ENCODE measurements at places on chromosomes 3 and 15.

DNA sequence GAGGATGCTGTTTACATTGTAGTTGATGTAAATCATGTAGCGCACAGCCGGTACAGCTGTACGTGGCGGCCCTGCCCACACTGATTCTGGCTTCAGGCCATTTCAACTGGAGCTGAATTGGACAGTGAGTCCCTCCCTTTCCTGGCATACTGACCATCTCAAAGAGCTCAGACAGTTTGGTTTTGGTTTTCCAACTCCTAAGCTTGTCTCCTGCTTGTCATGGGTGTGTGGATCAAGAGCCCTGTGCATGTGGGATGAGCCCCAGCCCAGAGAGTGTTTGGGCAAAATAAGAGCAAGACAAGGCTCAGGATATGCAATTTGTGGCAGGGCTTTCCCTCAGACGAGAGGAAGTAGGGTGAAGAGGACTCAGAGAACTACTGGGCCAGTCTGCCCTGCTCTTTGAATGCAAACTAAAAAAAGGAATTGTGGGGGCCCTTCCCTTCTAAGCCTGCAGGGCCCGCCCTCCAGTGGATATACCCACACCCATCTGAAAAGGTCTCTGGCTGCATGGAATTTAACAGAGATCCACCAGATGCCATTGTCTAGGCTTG lies 13.3 kb downstream of the ITGA11 start:
- DNase-seq = no peak

GRCh38 chr3:119326976-119327375 lies 32.8 kb downstream of the ARHGAP31 start:
- no peak for DNase-seq

- no peak for DNase-seq
Observed at GRCh38 chr15:39886418-39886817, 33.6 kb downstream of the GPR176 start.

- no peak for DNase-seq
Observed at GRCh38 chr3:159632851-159633250, 355.8 kb upstream of the IL12A start.

DNA sequence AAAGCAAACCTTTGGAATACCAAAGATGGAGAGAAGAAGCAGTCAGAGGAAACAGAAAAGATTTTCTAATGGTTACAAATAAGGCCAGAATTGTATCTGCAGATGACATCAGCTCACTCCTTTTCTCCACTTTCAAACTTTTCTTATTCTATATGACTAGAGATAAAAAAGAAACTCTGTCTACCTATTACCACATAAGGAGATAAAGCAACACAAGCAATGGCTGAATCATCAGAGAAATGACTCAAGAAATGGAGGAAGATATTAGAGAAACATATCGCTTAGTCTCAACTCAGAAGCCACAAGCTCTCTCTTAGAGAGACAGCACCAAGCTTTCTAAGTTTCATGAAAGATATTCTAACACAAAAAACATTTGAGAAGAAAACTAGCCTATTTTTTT lies 784.0 kb downstream of the ZPLD1 start:
- no peak for DNase-seq

- no peak for DNase-seq
Observed at GRCh38 chr3:49930922-49931321, 1.3 kb upstream of the MON1A start.

DNA sequence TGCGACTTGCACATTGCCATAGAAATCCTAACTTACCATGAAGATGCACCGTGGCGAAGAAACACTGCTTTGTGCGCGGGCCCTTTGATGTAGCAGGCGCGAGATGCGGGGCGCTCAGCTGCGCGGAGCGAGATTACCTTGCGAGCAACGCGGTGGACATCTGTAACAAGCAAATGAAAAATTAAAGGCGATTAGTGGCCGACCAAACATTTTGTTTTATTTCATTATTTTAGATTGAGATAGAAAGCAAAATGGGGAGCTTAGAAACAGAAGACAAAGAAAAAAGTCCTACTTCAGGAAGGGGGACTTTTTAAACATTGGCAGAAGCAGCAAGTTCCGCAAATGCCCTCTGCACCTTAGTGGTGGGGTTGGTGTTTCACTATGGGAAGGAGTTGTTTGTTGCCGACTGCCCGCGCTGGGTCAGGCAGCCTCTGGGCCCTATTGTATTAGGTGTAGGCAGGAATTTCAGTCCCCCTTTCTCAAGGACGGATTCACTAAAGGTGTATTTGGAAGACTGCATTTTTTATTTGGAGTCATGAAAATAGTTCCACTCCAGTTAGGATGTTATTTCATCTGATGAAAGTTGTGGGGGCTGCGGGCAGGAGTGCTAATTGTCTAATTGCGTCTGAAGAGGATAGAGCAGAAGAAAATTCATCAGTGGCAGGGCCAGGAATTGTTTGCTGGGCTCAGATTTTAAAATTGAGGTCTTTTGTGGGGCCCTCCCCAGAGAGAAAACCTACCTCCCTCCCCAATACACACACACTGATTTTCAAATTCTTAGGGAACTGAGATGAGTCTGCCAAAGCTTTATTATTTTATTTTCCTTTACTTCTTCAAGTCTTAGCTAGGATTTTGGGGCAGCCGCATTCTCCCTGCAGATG lies 17.4 kb downstream of the ZIC4 start:
- no peak for DNase-seq

GRCh38 chr3:60792249-60792852 lies 458.9 kb downstream of the FHIT start:
- no peak for DNase-seq

DNA sequence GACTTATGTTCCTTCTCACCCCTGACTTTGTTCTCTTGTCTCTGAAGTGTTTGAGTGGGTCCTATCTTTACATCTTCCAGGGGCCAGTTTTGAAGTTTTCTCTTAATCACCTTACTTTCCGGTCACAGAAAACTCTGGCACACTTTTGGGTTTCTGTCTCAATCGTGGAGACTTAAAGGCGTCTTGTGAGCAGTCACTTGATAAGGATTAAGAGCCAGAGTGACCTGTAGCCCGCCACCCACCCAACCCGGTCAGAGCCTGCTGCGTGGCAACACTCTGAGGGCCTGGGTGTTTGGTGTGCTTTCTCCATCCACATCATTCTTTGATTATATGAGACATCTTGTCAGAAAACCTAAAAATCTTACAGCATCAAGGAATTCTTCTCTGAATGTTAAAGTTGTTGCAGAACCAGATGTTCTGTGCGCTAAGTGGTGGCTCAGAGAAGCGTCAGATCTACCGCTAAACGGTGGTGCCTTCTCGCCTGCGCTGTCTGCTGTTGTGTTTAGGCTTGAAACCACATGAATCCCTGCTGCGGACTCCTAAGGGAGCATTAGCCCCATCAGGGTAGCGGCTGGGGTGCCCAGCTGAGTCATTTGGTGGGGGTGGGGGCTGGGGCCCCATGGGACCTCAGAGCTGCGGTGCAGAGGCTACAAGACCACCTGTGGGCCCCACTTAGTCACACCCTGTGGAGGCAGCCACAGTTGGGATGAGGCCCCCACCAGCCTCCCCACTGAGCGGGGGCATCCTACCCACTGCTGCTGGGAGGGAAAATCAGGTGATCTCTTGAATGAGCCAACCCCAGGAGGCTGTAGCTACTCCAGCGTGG lies 158.7 kb upstream of the BHLHE40 start:
- DNase-seq = no peak

GRCh38 chr3:15630646-15631350 lies 29.3 kb downstream of the BTD start:
- peak; percentile 37 for DNase-seq

- DNase-seq = no peak
Observed at GRCh38 chr3:196414469-196414868, 17.8 kb downstream of the UBXN7 start.

GRCh38 chr3:9732080-9732739 lies 675 bp downstream of the BRPF1 start:
- DNase-seq = peak; percentile 70

DNA sequence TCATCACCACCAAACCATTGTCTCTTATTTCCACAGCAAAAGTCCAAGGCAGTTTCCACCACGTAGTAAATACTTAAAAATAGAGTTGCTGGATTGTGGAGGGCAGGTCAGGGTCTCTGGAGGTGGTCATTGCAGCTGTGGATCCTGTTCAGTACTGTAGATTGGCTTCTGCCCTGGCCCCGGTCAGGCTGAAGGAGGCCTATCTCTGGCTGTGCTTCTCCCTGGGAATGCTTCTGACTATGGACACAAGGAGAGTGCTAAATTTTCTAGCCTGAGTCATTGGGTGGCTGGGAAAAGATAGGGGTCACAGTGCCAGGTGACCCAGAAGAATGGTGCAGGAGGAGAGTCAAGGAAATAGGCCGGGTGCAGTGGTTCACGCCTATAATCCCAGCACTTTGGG lies 26.3 kb upstream of the GMPPB start:
- DNase-seq = no peak

GRCh38 chr15:37019479-37020433 lies 80.6 kb downstream of the MEIS2 start:
- DNase-seq = no peak

GRCh38 chr15:76363251-76363650 lies 26.7 kb downstream of the ISL2 start:
- no peak for DNase-seq

DNA sequence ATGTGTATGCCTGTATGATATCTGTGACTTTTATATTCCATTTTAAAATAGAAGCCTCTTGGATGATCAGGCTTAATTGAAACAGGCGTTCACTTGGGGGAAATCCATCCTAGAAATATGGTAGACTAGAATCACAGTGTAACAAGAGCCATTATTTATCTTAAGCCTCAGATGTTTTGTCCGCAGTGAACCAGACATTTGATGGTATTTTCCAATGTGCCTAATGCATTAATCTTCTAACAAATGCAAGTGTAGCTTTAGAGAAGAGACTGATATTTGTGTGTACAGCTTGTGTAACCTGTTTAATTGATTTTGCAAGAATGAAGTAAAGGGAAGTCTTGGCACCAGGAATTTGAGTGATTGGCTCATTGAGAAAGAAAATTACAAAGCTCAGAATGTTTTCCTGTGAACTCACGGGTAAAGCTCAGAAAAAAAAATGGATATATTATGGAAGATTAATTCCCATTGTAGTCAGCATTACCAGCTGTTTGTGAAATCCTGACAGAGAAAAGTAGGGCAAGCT lies 155.7 kb downstream of the SV2B start:
- no peak for DNase-seq

GRCh38 chr3:93843981-93844380 lies 129.7 kb downstream of the PROS1 start:
- no peak for DNase-seq

DNA sequence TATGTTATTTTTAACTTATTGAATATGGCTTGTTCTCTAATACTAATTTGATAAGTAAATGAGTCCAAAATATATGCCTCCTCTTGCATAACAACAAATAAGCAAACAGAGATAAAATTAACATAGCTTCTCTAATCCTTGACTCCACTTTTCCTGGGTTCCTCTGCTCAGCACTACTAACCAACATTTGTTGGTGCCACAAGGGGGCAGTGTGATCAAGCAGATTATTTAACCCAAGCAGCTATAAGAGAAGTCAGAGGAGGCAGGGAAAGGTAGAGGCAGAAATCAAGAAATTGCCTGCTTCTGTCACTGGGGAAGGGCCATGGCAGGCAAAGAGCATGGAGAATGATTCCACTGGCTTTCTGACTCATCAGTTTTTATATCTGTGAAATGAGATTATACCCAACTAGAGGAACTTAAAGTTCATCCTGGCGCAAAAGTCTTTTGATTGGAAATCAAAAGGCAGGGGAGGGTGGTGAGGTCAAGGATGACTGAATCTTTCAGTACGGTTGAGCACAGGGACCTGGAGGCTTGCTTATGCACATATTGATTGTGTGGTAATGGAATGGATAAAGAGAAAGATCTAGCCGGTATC lies 152.2 kb downstream of the IGSF11 start:
- DNase-seq = peak; percentile 45

- no peak for DNase-seq
Observed at GRCh38 chr15:77369168-77369567, 50.7 kb downstream of the PEAK1 start.

DNA sequence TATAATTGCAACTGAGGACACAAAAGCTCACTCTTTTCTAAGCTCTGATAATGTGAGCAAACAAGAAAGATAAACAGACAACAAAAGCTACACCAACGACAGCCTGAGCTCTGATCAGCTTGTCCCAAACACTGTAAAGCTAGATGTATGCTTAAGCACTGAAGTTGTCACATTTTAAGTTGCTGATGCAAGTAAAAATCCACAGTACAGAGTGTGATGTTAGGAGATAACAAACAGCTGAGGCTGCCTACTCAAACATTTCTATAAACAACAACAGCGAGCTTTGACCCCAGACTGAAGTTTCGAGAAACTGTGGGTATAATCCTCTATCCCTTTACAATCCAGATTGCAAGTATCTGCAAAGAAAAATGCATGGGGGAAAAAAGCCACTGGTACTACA lies 10.7 kb downstream of the MTHFS start:
- no peak for DNase-seq

DNA sequence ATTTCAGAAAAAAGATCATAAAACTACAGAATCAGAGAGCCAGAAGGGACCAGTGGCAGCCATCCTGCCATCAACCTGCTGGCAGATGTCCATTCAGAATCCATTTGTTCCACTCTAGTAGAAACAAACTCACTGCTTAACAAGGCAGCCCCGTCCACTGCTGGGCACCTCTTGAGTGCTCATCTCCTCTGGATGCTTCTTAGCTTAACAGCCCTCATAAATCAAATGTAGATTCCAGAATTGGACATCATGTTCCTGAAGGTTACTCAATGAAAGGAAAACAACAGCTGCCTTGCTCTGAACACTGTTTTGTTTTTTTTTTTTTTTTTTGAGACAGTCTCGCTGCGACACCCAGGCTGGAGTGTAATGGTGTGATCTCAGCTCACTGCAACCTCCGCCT lies 37.3 kb downstream of the ABCC5 start:
- DNase-seq = no peak

DNA sequence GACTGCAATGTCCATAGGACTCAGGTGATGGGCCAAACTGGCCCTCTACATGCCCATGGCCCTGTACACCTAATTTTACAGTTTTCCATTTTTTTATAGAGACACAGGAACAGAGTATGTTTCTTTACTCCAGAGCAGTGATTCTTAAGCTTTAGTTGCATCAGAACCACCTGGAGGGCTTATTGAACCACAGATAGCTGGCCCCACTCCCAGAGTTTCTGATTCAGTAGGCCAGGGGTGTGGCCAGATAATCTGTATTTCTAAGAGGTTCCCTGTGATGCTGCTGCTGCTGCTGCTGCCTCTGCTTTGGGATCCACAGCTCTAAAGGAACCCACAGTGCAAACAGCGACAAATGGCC lies 5.1 kb downstream of the RBP1 start:
- DNase-seq = no peak

- DNase-seq = peak; percentile 25
Observed at GRCh38 chr3:106826791-106827311, 550.4 kb upstream of the CCDC54 start.
